Natural killer cell (primary cell): ENCODE measurements at places on chromosomes 11 and 22. TPM values are rescaled to one million over a fixed set of nuclear protein-coding genes. Genes with fewer than 3 reads are reported as not detected.

DNA sequence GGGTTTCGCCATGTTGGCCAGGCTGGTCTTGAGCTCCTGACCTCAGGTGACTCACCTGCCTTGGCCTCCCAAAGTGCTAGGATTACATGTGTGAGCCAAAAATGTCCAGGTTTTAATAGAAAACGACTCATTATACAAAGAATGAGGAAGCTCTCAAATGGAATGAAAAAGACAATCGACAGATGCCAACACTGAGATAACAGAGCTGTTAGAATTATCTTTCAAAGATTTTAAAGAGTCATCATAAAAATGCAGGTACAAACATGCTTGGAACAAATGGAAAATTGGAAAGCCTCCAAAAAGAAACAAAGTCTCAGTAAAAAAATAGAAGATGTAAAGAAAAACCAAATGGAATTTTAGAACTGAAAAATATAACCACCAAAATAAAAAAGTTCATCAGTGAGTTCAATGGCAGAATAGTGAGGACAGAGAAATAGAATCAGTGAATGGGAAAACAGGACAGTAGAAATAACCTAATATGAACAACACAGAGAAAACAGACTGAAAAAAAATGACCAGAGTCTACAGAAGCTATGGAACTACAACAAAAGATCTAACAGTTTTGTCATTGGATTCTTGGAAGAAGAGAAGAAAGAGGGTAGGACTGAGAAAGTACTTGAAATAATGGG is 10.9 kb downstream of the GAB2 start:
- DNase-seq: no peak

MAJIN gene
- total RNA-seq: not detected

GRCh38 chr11:107898270-107898669 is 30.0 kb upstream of the RAB39A start:
- peak; percentile 50 for DNase-seq

OR52I1 gene
- total RNA-seq: not detected

DNA sequence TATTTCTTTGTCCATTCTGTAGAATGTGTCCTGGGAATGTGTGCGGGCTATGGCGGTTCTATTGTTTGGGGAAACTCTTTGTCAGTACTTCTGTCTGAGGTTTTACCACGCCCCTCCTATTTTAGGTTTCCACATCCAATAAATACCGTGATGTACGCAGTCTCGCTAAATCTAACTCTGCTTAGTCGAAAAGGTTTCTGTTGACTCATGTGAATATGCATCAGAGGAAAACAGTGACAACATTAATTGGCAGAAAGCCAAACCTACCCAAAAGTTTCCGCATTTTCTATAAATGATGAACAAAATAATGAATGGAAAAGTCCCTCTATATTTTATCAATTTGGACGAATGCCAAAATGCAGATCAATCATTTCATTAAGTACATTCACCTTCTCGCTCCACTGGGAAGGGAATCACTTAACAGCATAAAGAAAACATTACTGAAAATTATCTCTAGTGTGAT is 143.4 kb downstream of the MAML2 start:
- peak; percentile 80 for DNase-seq

VSTM5 gene
- not detected for total RNA-seq

DNA sequence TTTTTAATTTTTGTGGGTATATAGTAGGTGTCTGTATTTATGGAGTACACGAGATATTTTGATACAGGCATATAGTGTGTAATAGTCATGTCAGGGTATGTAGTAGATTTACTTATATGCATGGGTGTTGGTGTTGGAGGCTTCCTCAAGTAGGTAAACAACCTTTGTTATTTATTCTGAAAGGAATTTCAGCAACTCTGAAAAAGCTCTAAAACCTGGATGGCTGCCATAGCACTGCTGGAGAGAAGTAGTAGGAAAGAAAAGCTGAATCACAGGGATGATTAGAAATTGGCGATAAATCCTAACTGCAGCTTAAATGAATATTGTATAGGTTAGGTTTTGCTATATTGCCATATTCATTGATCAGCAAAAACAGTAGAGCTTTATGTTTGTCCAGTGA is 44.4 kb upstream of the ST14 start:
- DNase-seq: no peak

CD3E gene
- total RNA-seq: 322 TPM

DNA sequence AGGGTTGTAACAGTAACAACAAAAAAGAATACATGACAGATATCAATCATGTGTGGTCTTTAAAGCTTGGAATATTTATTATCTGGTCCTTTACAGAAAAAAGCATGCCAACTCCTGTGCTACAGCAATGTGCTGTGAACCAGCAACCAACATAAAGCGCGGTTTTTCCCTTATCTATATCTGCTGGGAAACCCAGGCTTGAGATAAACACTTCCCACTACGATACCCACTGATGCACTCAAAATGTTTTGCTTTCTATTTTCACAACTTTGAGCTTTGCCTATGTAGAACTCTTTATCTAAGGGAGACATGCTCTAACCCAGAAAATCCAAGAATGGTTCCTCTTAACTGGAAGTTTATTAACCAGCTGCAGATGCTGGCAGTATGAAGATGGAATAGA is 19.0 kb downstream of the ZBED5 start:
- no peak for DNase-seq

DNA sequence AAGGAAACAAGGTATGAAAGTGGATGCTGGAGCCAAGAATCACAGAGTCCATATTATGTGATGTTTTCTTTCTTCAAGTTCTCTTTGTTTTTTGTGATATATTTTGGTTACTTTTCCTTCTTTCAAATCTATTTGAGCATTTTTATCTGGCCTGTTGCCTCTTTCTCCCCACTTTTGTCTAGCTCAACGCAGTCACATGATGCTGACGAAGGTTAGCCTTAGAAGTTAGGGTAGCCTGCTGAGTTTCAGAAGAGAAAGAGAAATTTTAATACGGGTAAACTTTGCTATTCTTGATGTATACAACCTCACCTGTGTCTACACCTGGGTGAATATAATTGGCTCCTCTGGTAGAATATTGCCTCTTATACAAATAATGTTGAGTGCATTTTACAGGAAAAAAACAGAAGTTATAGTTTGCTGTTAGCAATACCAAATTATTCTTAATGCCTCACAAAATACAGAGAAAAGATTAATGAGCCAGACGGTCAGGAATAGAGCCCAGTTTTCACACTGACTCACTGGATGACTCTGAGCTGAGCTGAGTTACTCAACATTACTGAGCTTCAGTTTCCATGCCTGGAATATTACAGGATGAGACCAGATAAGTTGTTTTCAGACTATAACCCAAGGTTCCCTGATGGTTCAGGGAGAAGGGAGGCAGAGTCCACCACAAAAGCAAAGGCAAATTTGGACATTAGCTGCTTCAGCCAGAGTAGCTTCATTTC is 161.6 kb upstream of the BDNF start:
- DNase-seq: no peak

DNA sequence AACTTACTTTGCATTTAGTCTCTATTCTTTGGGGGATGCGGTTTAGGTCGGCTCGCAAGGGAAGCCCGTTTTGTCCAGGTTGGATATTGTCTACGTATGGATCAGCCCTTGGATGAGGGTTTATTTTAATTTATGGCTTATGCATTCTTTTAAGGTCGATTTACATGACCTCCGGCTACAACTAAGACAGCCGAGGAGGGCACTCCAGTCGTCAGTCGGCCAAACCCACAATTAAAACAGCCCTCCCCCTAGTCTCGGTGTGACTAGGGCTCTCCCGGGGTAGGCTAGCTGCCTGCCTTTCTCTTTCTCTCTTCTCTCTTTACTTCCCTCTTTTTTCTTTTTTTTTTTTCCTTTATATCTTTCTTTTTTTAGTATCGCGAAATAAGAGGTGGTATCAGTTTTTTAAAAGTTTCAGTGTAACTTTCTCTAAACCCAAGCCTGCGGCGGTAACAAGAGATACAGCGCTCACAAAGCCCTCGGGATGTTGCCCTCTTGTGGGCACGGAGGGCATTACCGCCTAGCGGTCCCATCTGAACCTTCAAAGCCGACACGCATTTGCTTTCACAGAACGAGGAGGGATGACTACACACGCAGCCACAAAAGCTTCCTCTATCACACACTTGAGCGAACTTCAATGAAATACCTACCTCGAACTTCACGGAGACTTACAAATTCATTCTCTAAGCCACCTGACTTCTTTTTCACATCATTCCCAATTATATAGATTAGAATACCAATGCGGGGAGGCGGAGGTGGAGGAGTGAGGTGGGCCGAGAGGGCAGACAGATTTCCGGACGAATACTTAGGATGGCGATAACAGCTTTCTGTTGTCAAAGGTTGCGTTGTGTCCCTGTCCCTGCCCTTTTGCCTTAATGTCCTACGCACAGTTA is 132.3 kb upstream of the C11orf58 start:
- DNase-seq: peak; percentile 62

CHADL gene
- total RNA-seq: 0.35 TPM

DNA sequence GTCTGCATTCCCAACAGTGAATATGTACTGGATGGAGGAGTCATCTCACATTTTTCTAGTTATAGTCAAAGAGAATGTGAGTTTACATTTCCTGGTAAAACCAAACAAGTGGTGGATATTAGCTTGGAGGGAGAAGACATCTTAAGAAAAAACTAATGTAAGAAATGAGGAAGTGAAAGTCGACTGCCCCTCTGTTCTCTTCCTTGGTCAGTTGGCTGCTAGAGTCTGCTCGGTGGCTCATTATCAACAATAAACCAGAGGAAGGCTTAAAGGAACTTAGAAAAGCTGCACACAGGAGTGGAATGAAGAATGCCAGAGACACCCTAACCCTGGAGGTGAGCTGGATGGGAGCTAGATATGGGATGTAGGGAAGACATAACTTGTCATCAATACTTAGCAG is 5.8 kb downstream of the SLC22A9 start:
- DNase-seq: no peak

GRCh38 chr11:19633276-19633675 is 79.4 kb upstream of the NAV2 start:
- DNase-seq: no peak

CCDC179 gene
- not detected for total RNA-seq

DNA sequence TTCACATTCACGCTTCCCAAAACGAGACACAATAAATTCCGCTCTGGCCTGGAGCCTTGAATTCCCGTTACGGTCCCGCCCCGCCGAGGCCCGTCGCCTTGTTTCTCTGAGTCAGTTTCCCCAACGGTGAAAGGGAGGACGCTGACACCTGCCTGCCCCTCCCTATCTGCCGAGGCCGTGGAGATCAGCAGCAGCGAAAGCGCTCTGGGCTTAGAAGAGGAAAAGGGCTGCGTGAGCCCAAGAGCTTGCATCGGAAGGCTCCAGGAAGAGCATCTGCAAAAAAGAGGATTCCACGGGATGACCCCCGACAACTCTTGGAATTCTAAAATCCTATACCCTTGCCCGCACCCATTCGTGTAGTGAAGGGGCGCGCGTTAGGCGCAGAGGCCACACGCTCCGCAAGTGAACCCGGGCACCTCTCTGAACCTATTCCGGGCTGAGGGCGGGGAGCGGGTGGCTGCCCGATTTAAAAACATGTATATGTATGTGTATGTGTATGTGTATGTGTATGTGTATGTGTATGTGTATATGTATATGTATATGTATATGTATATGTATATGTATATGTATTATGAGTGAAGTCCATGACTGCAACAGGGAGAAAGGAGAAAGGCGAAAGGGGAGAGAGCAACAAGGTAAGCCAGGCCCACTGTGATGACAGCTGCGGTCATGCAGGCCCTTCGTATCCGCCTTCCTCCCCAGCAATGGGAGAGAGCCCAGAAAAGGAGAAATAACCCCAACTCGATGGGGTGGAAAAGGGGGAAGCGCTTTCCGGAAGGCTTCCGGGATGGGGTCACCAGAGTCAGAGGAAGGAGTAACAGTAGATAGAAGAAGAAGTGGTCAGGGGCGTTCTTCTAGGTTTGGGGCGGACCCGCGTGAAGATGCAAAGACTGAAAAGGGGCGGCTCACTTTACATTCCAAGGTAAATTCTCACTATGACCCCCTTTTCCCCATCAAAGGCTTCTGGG is 948 bp upstream of the MRTFA start:
- no peak for DNase-seq

- no peak for DNase-seq
Measured at GRCh38 chr11:45551191-45551713, 114.2 kb downstream of the CHST1 start.

- DNase-seq: no peak
Measured at GRCh38 chr11:282630-283360, 4.6 kb downstream of the NLRP6 start.

IGLL5 gene
- 0.93 TPM for total RNA-seq

DNA sequence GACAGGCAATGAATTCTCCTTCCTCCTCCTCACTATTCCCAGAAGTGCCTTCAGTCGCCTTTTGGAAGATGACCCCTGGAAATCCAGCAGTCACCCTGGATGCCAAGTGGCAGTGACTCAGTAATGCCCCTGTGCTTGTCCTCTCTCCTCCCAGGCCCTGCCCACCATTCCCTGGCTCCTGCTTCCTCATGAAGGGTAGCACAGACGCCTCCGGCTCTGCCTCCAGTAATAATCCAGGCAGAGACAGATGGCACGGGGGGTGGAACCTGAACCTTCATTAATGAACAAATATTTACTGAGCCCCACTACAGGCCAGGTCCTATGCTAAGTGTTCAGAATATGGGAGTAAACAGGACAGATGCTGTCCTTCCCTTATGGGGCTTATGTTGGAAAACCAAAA is 23.2 kb downstream of the SYT13 start:
- no peak for DNase-seq

DEPDC7 gene
- total RNA-seq: 1.8 TPM

GRCh38 chr11:79309407-79309806 is 131.4 kb downstream of the TENM4 start:
- no peak for DNase-seq

DNA sequence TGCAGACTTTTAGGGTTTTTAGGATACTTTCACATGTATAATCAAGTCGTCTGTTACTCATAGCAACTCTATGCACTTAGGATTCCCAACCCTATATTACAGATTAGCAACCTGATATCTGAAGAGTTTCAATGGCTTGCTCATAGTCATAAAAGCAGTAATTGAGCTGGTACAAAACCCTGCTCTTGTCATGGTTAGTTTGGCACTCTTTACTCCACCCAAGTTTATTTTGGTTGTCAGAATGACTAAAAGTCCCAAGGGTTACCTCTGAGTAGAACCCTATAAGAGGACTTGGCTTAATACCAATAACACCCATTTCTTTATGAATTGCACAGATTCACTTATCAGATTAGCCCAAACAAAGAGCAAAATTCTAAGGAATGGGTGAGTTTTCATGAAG is 550.6 kb downstream of the SOX6 start:
- DNase-seq: no peak

GRCh38 chr11:96134602-96135001 is 208.4 kb downstream of the MAML2 start:
- no peak for DNase-seq

ARHGEF17 gene
- total RNA-seq: 0.88 TPM

GRCh38 chr22:29199702-29200400 is 5.8 kb upstream of the EMID1 start:
- DNase-seq: no peak

- DNase-seq: no peak
Measured at GRCh38 chr11:103636232-103636631, 400.2 kb upstream of the DDI1 start.

DNA sequence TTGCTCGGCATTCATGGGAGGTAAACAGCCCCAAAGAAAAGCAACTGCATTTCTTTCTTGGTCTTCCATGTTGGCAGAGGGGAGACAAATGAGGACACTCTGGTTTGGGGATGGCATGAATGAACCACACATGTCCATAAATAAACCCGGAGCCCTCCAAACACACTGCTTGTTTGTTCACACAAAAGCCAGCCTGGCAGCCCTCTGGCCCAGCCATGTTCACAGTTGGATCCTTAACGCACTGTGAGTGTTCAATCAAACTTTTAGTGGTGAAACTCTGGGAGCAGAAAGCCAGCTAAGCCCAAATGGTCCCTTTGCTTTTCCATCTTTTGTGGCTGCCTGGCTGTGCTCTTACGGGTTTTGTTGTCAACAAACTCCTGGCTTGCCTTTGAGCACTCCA is 336.8 kb downstream of the CADM1 start:
- DNase-seq: no peak

- no peak for DNase-seq
Measured at GRCh38 chr11:109708184-109708583, 286.2 kb downstream of the C11orf87 start.
